ENCODE measurements at places on chromosomes 3 and 15.

GRCh38 chr3:22175947-22176346 lies 424.9 kb upstream of the ZNF385D start:
- DNase-seq, result no peak

GRCh38 chr3:86996261-86996955 lies 5.5 kb upstream of the VGLL3 start:
- no peak for DNase-seq

GRCh38 chr3:114363554-114364202 lies 69.8 kb downstream of the TIGIT start:
- no peak for DNase-seq

- DNase-seq, result no peak
These were observed 98.8 kb downstream of the ZNF621 start for GRCh38 chr3:40623567-40623966.

- DNase-seq, result no peak
These were observed 348.0 kb upstream of the EPHA6 start for GRCh38 chr3:96466441-96466840.

- DNase-seq, result no peak
These were observed 64.4 kb downstream of the RPLP1 start for GRCh38 chr15:69517052-69517451.

GRCh38 chr15:47806008-47806407 lies 88.7 kb downstream of the SEMA6D start:
- no peak for DNase-seq

DNA sequence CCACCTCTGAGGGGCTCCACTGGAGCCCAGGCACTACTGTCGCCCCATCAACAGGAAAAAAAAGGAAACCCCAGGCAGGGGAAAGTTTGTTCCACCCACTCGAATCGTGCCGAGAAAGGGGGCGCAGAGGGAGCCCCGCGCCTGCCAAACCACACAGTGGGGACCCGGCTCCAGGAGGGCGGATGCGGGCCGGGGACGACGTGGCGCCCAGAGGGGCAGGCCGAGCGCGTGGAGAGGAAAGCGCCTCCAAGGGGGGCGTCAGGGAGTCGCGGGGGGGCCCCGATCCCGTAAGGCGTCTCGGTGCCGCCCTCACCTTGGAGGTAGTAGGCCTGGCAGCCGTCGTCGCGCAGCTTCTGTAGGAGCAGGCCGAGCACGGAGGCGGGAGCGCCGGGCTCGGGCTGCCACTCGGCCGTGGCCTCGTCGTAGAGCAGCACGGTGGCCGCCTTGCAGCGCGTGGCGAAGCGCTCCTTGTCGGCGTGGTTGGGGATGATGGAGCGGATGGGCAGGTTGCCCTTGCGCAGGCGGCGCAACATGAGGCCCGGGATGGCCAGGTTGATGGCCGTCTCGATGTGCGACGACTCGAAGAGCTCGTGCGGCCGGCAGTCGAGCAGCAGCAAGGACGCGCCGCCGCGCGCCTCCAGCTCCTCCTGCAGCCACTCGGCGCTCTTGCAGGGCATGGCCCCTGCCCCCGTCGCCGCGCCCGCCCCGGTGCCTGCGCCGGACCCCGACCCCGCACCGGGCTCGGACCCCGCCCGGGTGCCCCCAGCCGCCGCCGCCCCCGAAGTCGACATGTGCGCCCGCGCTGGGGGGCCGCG lies 627 bp downstream of the DUSP7 start:
- DNase-seq, result no peak

- DNase-seq, result no peak
These were observed 55.7 kb upstream of the CHL1 start for GRCh38 chr3:140748-141330.

DNA sequence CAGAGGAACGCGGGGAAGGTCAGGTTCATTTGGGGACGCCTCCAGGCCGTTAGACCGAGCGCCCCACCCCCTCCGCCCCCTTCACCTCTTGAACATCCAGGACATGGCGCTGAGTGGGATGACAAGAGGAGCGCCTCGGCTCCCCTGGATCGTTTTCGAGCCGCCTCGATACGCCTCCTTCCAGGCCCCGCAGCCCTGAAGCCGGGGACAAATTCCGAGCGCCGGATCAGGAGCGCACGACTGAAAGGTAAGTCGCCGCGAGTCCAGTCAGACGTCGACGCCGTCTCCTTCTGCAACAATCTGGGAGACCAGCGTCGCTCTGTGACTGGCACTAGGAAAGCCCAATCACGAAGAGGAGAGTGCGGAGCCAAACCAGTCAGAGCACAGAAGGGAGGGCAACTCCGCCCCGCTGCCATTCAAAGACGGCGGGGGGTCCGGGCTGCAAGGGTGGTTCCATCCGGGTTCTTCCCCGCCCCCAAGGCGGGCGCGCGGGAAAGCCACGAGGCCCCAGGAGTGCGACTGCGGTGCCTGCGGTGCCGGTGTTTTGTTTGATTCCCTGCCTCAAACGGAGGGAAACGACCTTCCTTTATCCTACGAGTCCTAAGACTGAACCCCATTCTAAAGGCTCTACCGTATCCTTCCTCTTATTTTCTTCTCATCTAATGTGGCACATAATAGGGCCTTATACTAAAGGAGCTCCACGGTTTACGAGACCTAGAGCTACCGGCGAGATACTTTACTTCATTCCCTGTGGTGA lies at the start of gene HLTF:
Gene HLTF, minus strand, starts transcription at position 302 of the 757 bp plus-strand sequence. Its CDS starts 197 bp downstream, at position 105.
- peak; percentile 89 for DNase-seq

- no peak for DNase-seq
These were observed 143.8 kb upstream of the RGMA start for GRCh38 chr15:93232845-93233244.

DNA sequence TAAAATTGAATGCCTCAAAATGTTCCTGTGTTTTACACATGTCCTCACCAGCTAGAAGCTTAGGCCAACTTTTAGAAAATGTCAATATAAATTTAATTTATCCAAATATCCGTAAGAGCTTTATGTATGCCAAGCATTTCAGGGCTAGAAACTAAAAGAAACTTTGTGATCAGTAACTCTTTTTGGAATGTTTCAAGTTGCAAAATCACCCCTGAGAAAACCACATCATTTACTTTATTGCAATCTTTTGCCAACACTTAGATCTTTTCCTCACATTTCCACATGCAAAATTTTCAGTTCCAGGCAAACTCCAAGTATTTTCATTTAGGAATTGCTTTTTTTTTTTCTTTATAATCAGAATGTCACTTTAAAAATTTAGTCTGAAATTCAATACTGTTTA lies 20.1 kb upstream of the IGF1R start:
- no peak for DNase-seq

- no peak for DNase-seq
These were observed 256.8 kb upstream of the SGO1 start for GRCh38 chr3:20442846-20443245.

- DNase-seq, result no peak
These were observed 7.0 kb upstream of the BMF start for GRCh38 chr15:40115670-40116093.

GRCh38 chr3:51617597-51617996 lies 53.5 kb upstream of the TEX264 start:
- DNase-seq, result no peak

DNA sequence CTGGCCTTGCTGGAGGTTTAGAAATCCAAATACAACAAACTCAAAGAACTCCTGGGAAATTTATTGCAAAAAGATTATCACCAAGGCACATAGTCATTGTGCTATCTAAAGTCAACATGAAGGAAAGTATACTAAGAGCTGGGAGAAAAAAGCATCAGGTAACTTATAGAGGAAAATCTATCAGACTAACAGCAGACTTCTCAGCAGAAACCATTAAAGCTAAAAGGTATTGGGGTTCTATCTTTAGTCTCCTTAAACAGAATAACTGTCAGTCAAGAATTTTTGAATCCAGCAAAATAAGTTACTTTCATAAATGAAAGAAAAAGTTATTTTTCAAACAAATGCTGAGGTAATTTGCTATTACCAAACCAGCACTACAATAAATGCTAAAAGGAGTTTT lies 8.0 kb downstream of the OR5K3 start:
- no peak for DNase-seq

DNA sequence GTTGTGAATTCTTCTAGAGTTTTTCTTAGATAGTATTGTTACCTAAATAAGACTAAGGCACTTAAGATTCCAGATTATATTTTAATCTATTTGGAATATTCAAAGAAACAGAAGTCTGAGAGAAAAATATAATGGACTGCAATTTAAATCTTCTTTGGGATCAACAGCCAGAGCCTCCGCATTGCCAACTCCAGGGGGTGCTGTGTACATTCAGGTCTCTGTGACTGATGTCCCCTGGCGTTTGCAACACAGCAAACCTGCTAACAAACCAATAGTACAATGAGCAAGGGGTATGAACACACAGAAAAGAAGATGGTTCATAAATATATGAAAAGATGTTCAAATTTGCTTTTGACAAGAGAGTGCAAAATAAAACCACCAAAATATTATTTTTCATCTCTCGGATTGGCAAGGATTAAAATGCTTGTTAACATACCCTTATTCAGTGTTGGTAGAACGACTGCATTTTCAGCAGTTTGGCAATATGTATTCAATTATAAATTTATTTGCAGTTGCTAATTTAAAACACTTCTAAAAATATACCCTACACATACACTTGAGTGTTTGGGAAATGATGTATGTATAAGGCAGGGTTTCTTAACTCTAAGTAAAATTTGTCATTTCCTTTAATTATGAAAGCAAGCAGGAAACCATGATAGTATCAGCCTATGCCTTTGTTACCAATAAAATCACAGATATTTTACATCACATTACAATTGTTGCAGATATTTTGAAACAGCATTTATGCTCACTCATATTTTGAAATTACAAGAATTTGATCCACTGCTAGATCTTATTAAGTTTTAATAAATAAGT lies 16.1 kb upstream of the TM4SF1 start:
- DNase-seq, result no peak

GRCh38 chr15:66651198-66651597 lies 50.8 kb upstream of the SMAD6 start:
- no peak for DNase-seq

DNA sequence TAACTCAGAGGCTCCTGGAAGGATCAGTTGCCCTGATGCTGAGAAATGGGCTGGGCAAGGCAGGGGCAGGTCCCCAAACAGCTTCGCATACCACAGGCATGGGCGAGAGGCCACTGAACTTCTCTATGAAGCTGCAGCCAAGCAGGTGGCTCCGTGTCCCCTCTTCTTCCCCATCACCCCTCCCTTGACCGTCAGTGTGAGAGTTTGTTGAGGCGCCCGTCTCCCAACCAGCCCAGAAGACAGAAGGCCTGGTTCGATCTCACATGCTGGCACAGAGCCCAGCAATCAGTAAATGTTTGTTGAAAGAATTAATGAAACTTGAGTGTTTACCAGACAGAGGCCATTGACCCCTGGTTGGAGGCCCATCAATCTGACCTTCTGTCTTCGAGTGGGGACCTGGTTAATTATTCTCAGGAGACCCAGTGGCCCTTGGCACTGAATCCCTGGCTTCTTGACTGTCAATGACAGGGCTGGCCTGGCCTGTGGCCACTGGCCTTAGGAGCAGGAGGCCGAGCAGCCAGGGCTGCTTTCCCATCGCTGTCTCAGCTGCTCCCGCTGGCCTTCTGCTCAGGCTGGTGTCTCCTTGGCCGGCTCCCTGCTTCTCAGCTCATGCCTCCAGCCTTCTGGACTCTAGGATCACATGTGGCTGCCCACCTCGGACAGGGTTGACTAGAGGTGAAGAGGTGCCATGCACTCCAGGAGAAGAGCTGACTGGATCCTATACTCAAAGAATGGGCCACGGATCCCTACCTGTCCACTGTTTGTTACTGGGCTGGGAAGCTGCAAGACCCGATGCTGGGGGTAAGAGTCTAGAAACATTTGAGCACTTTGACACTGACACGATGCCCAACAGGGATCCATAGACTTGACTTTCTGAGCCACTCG lies 113.4 kb downstream of the ASB7 start:
- DNase-seq, result no peak

GRCh38 chr3:101252945-101253344 lies 67.4 kb downstream of the IMPG2 start:
- DNase-seq, result no peak

- no peak for DNase-seq
These were observed 208.3 kb downstream of the TBC1D2B start for GRCh38 chr15:77869021-77869895.

DNA sequence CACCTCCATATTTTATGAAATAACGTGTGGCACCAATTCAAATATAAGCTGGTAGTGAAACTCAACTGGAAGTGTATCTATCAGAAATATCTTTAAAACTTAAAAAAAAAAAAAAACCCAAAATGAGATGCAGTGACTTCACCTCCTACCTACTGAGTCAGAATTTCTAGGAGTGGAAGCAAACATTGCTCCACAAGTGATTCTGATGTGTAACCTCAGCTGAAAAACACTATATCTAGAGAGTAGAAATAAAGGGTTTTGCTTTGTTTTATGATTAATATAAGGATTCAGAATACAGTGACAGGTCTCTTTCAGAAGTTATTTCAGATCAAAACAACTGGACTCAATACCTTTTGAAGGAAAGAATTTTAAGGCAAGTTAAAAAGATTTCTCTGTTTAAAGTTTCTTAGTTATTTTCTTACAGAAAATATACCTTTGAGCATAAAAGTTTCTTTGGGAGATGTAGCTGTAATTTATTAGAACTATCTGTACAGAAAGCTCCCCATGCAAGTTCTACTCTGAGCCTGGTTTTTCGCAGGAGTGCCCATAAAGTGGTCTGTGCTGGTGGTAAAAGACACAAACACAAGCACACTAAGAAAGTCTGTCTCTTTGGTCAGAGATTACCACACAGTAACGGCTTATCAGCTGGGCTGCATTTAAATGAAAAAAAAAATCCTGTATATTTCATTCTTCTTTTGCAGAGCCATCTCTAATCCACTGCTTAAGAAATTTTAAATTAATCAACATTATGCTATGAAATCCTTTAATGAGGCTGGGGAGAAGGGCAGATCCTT lies 59.9 kb upstream of the PPIB start:
- no peak for DNase-seq

- no peak for DNase-seq
These were observed 615 bp downstream of the DHX30 start for GRCh38 chr3:47803480-47804025.

DNA sequence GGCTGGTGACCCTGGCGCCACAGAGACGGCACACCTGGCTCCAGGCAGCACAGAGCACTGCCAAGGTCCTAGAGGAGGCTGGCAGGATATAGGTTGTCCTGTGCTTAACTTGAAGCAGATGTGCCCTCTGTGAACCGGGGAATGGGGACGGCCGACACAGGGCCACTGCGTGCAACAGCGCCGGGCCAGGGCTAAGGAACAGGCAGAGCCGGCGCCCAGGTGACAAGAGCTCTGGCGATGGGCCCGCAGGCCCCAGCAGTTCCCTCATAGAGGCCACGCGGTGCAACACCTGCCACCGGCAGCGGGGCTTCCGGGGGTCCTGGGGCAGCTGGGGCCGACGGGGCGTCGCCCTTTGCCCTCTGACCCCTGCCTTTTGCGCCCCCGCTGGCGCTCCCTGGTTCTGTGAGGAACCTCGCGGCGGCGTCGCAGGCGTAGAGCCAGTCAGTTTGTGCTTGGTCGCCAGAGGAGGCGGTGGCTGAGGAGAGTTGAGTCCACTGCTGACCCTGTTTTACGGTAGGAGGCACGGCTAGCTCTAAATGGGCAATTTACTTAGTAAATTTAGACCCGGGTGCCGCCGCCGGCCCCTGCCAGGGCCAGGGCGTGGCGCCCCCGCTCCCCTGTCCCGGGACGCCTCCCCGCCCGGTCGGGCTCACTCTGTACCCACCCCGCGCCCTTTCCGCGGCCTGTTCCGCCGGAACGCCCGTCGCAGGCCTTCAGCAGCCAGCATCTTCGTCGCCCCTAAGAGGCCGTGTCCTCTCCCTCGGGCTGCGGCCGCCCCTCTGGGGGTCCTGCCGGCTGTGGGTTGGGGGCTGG lies at the start of gene NPAP1:
Gene NPAP1, plus strand, starts transcription at position 444 of the 813 bp plus-strand sequence. Its CDS starts 93 bp downstream, at position 537.
- DNase-seq, result no peak

- no peak for DNase-seq
These were observed 11.0 kb downstream of the GABRA5 start for GRCh38 chr15:26877831-26878230.

All from activated CD4-positive, alpha-beta T cell treated with anti-CD3 and anti-CD28 coated beads, Interleukin-2, amount 50 U/mL, for 4 hours (primary cell).